ENCODE measurements at places on chromosomes 1 and 21. TPM values are rescaled to one million over a fixed set of nuclear protein-coding genes. Genes with fewer than 3 reads are reported as not detected.

The OR2M2 gene
- not detected for total RNA-seq

The GJB4 gene
- not detected for total RNA-seq

The EFNA3 gene
- 0.21 TPM for total RNA-seq

The KDM5B gene
- total RNA-seq: 27.6 TPM

The MRPL39 gene
- 47.7 TPM for total RNA-seq

Measured in SJSA1 (cell line).